ENCODE measurements at places on chromosomes 6 and 20.
A peak's percentile ranks its signal among the peaks of the same experiment; 100 is the strongest.

- no peak for DNase-seq
Measured at GRCh38 chr20:13852306-13852705, 67.5 kb downstream of the NDUFAF5 start.

- peak; percentile 16 for DNase-seq
Measured at GRCh38 chr20:58985656-58986055, 4.6 kb downstream of the NELFCD start.

- peak; percentile 78 for DNase-seq
Measured at GRCh38 chr6:17714879-17715851, 8.4 kb upstream of the NUP153 start.

DNA sequence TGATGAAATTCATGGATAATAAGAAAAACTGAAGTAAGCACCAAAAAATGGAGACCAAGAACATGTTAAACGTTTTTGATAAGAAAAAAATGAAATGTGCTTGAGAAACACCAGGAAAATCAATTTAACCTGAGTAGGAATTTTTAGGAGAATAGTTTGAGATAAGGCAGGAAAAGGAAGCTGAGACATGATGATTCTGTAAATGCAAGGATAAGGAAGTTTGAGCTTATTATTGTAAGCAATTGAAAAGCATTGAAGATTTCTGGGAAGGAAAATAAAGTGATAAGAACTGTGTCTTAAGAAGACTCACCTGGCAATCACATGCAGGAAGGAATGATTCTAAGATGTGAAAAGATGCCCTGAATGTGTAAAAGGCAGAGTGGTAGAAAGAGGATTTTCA is 66.6 kb downstream of the ALDH8A1 start:
- DNase-seq, result no peak

GRCh38 chr6:142721215-142721920 is 223.6 kb downstream of the HIVEP2 start:
- DNase-seq, result no peak

GRCh38 chr20:5136096-5136495 is 9.3 kb downstream of the CDS2 start:
- no peak for DNase-seq

GRCh38 chr20:14493408-14493807 is 156.0 kb upstream of the FLRT3 start:
- no peak for DNase-seq

- no peak for DNase-seq
Measured at GRCh38 chr6:167209577-167209975, 51.8 kb upstream of the GPR31 start.
